Mammary epithelial cell (primary cell): ENCODE measurements at places on chromosomes 7 and 10. TPM values are rescaled to one million over a fixed set of nuclear protein-coding genes. Genes with fewer than 3 reads are reported as not detected.

Gene PWWP2B
- 4.3 TPM for polyA plus RNA-seq

Gene CD36
- polyA plus RNA-seq, result 0.10 TPM

Gene MOGAT3
- polyA plus RNA-seq, result not detected

Gene VAX1
- polyA plus RNA-seq, result not detected

Gene TYSND1
- polyA plus RNA-seq, result 13.7 TPM

Gene MACC1
- polyA plus RNA-seq, result 0.51 TPM

Gene KAZALD1
- polyA plus RNA-seq, result 0.92 TPM

Gene CHRM2
- polyA plus RNA-seq, result not detected

Gene AMPH
- polyA plus RNA-seq, result 0.06 TPM

Gene NUTM2A
- 0.58 TPM for polyA plus RNA-seq

Gene SVOPL
- not detected for polyA plus RNA-seq

Gene FAM241B
- 10.1 TPM for polyA plus RNA-seq

Gene MAT1A
- polyA plus RNA-seq, result 0.16 TPM

Gene PLPP4
- 0.39 TPM for polyA plus RNA-seq

Gene CSTF2T
- polyA plus RNA-seq, result 4.8 TPM

Gene ANXA8
- 571 TPM for polyA plus RNA-seq

Gene WNT8B
- polyA plus RNA-seq, result not detected

Gene ASZ1
- not detected for polyA plus RNA-seq

Gene CEP55
- polyA plus RNA-seq, result 26.8 TPM

Gene CALHM3
- polyA plus RNA-seq, result not detected

Gene CLEC2L
- not detected for polyA plus RNA-seq

Gene BMI1
- 19.0 TPM for polyA plus RNA-seq

Gene PTPRN2
- polyA plus RNA-seq, result not detected

Gene CUZD1
- 0.66 TPM for polyA plus RNA-seq

Gene GIMAP2
- 0.31 TPM for polyA plus RNA-seq

Gene FMC1
- polyA plus RNA-seq, result 7.3 TPM

Gene TUBB8
- polyA plus RNA-seq, result 0.02 TPM

Gene ZNF727
- not detected for polyA plus RNA-seq

Gene OR2A1
- not detected for polyA plus RNA-seq

Gene USP54
- polyA plus RNA-seq, result 10.0 TPM

Gene TCAF2
- polyA plus RNA-seq, result 2.6 TPM

Gene SPDYE1
- polyA plus RNA-seq, result not detected

Gene PARP12
- polyA plus RNA-seq, result 13.7 TPM

Gene ENO4
- 0.18 TPM for polyA plus RNA-seq

Gene C7orf57
- polyA plus RNA-seq, result 1.1 TPM
